ENCODE measurements at places on chromosomes 3 and 15. TPM values are rescaled to one million over a fixed set of nuclear protein-coding genes. Genes with fewer than 3 reads are reported as not detected.

DNA sequence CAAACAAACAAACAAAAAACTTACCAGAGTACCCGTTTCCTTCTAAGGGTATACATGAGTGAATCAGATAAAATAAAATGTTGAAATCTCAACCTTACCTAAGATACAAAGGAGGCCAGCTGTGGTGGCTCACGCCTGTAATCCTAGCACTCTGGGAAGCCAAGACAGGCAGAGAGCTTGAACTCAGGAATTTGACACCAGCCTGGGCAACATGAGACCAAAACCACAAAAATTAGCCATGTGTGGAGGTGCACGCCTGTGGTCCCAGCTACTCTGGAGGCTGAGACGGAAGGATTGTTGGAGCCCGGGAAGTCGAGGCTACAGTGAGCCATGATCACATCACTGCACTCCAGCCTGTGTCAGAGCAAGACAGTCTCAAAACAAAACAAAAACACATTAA is 11.0 kb upstream of the FAM219B start:
- no peak for DNase-seq

GRCh38 chr3:39146611-39147591 is 6.5 kb downstream of the CSRNP1 start:
- DNase-seq = peak; percentile 84

GRCh38 chr15:33675246-33675645 is 293.1 kb upstream of the CHRM5 start:
- no peak for DNase-seq

The MBD4 gene
- 25.0 TPM for total RNA-seq

- no peak for DNase-seq
Observed at GRCh38 chr3:196654006-196654734, 14.7 kb downstream of the NRROS start.

GRCh38 chr15:23532024-23532423 is 33.5 kb upstream of the MKRN3 start:
- no peak for DNase-seq

The KCNH8 gene
- total RNA-seq = 0.77 TPM

GRCh38 chr3:103349760-103350159 is 914.9 kb downstream of the ZPLD1 start:
- no peak for DNase-seq

- DNase-seq = peak; percentile 24
Observed at GRCh38 chr3:99499235-99500158, 138.9 kb upstream of the COL8A1 start.

- peak; percentile 59 for DNase-seq
Observed at GRCh38 chr3:129106866-129107565, 14.6 kb downstream of the RAB43 start.

The C15orf61 gene
- total RNA-seq = 6.2 TPM

GRCh38 chr15:90936823-90937222 is 1.7 kb downstream of the UNC45A start:
- no peak for DNase-seq

DNA sequence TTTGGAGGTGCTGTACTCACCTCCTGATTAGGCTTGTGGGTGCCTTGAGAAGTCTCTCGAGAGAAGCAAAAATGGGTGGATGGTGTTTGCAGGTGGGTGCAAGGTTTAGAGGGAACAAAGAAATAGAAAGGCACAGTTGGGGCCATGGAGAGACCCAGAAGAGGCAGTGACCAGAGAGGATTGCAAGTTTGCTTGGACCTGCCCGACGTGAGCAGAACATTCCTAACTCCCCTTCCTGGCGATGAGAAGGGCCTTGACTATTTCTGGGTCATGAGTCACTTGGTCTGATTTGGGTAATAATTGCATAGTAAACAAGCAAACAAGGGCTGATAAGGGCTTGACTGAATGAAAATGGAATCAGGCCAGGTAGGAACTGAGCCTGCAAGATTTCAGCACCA is 7.0 kb upstream of the CTSH start:
- DNase-seq = no peak

DNA sequence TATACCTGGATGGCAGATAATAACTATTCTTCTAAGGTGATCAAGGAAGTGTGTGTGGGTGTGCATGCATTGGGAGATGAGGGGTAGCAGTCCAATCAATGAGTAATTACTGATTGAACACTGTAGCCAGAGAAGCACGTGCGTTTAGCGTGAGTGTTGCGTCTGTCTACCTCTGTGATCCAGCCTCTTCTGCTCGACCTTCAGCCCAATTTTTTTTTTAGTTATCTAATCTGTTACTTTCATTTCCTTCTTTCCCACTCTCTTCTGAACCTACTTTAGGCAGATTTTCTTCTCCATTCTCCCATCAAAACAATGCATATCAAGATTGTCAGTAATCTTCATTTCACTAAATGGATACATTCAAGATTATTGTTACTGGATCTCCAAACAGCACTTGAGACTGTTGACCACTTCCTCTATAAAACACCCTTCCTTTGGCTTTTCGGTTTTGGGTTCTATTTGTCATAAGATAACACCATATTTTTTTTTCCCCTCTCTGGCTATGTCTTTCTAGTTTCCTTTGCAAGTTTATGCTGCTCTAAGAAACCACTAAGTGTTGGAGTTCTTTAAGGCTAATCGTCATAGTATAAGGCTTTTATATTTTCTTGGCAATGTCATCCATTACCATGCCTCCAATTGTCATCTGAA is 41.0 kb downstream of the MCTP2 start:
- DNase-seq = no peak
